ENCODE measurements at places on chromosomes 6 and 20.

GRCh38 chr6:21246075-21246474, 347.5 kb upstream of the SOX4 start:
- DNase-seq: no peak

DNA sequence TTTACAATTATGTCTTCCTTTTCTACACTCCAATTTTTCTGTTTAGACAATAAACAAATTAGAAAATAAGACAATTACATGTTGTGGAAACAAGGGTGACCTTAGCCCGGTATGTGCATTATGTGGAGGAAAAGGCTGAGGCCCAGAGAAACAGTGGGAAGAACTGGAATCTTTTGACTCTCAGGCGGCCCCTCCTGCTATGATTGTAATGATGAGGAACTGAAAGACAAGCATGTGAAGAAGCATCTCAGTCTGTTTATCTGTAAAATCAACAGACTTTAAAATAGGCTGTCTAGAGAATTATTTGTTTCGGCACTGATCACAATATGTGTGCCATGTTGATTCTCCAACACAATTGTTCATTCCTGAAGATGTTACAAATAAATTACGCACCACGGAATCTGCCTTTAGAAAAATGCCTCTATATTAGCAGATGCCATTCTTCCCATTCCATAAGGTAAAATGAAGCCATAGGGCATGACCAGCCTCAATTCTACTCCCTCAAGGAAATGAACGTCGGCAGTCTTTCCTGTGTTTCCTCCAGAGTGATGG, 1201.6 kb upstream of the CITED2 start:
- no peak for DNase-seq

DNA sequence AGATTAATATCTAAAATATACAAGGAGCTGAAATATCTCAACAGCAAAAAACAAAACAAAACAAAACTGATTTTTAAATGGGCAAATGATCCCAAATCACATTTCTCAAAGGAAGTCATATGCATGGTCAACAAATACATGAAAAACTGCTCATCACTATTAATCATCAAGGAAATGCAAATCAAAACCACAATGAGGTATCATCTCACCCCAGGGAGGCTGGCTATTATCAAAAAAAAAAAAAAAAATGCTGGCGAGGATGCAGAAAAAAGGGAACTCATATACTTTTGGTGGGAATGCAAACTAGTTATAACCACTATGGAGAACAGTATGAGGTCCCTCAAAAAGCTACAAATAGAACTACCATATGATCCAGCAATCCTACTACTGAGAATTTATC, 34.6 kb downstream of the REPS1 start:
- DNase-seq: no peak

- no peak for DNase-seq
These were observed 303.6 kb upstream of the SLC35B3 start for GRCh38 chr6:8738951-8739350.

DNA sequence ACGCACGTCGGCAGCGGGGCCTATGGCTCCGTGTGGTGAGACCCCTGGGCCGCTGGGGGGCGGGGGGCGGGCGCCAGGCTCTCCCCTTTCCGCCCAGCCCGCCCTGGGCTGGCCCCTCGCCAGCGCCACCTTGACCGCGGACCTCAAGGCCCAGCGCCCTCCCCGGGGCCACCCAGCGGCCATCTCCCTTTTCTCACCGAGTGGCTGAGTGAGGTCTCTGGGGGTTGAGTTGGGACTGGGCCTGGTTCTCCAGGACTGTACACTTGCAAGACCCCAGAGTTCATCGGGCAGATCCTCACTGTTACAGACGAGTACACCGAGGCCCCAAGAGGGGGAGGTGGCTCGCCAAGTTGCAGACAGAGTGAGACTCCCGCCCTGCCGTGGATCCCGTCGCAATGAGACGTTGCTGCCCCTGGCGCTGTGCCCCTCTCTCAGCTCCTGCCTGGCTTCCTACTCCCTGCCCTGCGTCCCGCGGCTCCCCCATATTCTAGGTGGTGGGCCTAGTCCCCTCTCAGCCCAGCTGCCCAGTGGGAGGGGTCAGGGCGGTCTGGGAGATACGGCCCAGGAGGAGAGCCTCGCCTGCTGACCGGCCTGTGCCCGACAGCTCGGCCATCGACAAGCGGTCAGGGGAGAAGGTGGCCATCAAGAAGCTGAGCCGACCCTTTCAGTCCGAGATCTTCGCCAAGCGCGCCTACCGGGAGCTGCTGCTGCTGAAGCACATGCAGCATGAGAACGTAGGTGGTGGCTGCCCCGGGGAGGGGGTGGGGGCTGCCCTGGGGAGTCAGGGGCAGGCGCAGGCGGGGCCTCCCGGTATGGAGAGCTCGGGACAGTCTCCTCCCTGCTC, 576 bp downstream of the MAPK13 start:
- peak; percentile 70 for DNase-seq

GRCh38 chr6:103273048-103273447, 1586.7 kb downstream of the HACE1 start:
- DNase-seq: no peak

- DNase-seq: no peak
These were observed 4.9 kb downstream of the DDO start for GRCh38 chr6:110410511-110410910.

DNA sequence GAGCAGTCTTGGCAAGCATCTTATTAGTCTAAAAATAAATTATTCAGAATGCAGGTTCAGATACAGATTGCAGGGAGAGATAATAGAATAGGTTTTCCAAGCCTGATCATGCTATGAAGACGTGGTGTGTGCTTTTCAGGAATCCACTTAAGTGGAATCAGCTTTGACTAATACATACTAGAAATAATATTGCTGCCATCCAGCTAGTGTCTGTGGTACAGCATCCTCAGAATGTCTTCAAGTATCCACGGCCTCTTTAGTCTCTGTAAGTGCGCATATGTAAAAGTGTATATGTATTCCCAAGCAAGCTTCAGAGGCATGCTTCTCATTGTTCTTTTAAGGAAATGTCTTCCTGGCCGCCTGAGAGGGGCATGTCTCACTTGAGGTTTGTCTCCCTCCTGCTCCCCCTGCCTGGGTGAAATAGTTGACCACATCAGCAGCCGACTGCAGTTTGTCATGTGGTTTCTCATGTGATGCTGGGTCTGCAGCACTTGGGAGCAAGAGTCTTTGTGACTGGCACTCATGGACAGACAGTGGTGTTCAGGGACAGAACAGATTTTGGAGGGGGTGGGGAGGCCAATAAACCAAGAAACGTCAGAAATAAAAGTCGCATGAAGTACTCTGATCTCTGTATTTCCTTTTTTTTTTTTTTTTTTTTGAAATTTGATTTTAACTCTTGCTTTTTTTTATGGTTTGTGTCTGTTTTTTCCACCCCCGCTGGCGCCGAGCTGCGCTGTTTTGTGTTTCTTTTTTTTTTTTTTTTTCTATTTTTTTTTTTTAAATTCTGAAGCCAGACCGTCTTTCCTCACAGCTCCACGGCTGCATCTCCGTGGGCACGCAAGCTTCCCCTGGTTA, 150.8 kb downstream of the PRL start:
- DNase-seq: no peak

GRCh38 chr6:149362289-149362688, 37.8 kb upstream of the SUMO4 start:
- DNase-seq: peak; percentile 17

GRCh38 chr6:124742971-124743370, 219.3 kb upstream of the RNF217 start:
- DNase-seq: no peak

- no peak for DNase-seq
These were observed 522.9 kb downstream of the KIF16B start for GRCh38 chr20:16050366-16050765.

GRCh38 chr20:48769069-48769983, 58.5 kb downstream of the PREX1 start:
- DNase-seq: peak; percentile 94

DNA sequence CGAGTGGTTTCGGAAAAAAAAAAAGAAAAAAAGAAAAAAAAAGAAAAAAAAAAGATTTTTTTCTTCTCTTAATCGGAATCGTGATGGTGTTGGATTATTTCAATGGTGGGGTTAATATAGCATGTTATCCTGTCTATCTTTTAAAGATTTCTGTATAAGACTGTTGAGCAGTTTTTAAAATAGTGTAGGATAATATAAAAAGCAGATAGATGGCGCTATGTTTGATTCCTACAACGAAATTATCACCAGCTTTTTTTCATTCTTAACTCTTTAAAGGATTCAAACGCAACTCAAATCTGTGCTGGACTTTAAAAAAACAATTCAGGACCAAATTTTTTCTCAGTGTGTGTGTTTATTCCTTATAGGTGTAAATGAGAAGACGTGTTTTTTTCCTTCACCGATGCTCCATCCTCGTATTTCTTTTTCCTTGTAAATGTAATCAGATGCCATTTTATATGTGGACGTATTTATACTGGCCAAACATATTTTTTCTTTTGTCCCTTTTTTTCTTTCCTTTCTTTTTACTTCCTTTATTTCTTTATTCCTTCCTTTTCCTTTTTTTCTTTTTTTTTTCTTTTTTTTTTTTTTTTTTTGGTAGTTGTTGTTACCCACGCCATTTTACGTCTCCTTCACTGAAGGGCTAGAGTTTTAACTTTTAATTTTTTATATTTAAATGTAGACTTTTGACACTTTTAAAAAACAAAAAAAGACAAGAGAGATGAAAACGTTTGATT, 3.6 kb downstream of the SOX4 start:
- DNase-seq: no peak

- DNase-seq: no peak
These were observed 23.3 kb downstream of the MTFR2 start for GRCh38 chr6:136226674-136227377.

GRCh38 chr6:170407932-170408331, 101.4 kb downstream of the FAM120B start:
- DNase-seq: no peak

DNA sequence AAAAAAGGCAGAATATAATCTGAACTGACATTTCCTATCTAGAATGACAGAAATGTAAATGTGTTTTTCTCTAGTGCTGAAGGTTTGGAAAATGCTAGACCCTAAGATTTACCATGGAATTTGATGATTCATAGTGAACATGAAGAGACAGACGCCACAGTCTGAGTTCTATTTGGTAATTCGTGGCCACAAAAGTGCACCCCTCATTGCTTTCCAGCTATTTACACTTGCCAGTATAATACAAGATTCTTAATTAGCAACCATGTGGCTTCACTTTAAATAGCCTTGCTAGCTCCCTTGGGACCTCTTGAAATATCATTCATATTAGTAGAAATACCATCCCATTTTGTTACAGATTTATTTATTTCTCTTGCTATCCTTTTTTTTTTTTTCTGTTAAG, 636.8 kb downstream of the PRKN start:
- no peak for DNase-seq

DNA sequence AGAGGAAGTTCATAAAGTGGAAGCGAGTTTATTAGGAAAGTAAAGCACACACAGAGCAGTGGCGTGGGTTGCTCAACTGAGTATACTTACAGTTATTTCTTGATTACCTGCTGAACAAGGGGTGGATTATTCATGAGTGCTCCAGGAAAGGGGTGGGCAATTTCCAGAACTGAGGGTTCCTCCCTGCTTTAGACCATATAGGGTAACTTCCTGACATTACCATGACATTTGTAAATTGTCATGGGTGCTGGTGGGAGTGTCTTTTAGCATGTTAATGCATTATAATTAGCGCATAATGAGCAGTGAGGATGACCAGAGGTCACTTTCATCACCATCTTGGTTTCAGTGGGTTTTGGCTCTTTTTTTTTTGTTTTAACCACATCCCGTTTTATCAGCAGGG, 29.8 kb downstream of the PDYN start:
- no peak for DNase-seq

- DNase-seq: no peak
These were observed 63.9 kb downstream of the NINL start for GRCh38 chr20:25521382-25521781.

DNA sequence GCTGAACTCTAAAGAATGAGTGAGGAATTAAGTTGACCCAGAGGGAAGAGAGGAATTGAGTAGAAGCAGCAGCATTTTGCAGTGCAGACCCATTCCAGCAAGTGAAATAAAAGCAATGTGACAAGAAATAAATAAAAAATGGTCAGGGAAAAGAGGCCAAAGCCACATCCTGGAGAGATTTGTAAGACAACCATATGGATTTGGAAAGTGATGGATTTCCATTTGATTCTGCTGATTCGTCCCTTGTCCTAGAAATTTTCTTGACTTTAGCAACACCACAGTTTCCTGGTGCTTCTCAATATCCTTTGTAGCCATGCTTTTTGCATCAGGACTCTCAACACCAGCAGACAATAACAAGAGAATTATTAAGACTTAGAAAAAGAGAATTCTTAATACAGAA, 29.8 kb downstream of the ANKEF1 start:
- no peak for DNase-seq

DNA sequence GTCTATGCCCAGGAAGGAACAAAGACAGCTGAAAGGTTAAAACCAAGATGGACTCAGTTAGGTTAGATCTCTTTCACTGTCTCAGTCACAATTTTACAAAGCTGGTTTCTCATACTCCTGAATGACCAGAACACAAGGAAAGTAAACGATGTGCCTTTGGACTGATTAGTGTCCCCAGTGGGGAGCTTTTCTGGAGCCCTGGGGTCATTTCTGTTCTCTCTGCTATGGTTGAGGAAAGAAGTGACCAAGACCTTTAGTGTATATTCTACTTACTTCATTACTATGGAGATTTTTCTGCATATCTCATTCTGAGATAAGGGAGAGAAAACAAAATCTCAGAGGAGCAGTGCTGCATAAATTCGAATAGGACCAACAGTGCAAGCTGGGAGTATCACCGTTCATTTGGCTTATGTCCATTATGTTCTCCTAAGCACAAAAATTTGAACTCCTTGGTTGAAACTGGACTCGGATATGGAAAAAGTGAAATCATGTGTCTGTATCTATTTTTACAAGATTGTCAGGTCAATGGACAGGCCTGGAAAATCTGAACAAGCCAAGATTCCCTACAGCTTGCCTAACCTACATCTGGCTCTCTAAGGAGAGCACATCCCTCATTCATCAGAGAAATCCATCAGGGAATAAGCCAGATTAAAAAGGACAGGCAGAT, 34.4 kb upstream of the ENPP1 start:
- DNase-seq: no peak

- DNase-seq: no peak
These were observed 105.2 kb upstream of the LRFN2 start for GRCh38 chr6:40692337-40692736.

DNA sequence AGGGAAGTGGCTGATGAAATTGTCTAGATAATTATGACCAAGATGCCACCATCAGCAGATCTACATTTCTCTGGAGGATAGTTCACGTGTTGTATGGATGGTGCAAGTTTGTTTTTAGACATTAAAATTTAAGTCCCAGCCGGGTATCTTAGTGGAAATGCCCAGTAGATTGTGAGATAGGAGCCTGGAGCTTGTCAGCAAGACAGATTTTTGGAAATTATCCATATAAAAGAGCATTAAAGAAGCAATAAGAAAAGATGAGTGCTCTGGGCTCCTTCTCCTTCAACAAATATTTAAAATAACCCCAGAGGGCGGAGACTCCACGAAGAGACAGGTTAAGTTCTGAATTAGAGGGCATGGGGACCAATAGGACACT, 47.6 kb upstream of the SMLR1 start:
- DNase-seq: no peak
